AML-193 (cell line): ENCODE measurements at places on chromosomes 11 and 22.
A peak's percentile ranks its signal among the peaks of the same experiment; 100 is the strongest.

- no peak for DNase-seq
These were observed 11.2 kb upstream of the DGKZ start for GRCh38 chr11:46335890-46336562.

- DNase-seq: no peak
These were observed 4.6 kb downstream of the C11orf71 start for GRCh38 chr11:114395736-114396135.

DNA sequence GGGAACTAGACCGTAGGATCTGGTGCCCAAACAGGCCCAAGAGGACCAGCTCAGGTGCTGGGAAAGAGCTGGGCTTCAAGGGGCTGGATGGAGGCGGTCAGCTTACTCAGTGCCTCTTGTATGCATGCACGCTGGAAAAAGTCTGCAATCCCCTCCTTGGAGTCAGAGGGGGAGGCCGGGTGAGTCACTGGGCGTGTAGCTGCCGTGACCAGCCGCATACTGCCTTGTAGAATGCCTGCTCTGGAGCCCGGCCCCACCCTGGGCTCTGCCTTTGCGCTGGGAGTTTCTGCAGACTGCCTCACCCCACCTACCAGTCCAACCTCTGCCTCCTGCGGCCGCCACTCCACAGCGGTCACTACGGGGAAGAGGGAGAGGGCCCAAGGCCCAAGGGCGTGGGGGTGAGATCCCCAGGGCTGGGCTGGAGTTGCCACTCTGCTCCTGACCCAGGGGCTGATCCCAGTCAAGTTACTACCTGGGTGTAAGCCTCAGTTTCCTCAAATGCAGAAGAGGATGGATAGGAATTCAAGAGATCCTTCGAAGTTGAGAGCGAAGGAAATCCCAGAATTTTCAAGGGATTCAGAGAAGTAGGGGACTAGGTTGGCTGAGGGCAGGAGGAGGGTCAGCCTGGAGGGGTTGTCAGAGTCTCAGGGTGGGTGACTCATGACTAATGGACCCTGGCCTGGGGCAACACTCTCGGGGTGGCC, 4.2 kb downstream of the MRGPRF start:
- no peak for DNase-seq

GRCh38 chr22:21936151-21936775, 16.4 kb downstream of the PPM1F start:
- peak; percentile 88 for DNase-seq

DNA sequence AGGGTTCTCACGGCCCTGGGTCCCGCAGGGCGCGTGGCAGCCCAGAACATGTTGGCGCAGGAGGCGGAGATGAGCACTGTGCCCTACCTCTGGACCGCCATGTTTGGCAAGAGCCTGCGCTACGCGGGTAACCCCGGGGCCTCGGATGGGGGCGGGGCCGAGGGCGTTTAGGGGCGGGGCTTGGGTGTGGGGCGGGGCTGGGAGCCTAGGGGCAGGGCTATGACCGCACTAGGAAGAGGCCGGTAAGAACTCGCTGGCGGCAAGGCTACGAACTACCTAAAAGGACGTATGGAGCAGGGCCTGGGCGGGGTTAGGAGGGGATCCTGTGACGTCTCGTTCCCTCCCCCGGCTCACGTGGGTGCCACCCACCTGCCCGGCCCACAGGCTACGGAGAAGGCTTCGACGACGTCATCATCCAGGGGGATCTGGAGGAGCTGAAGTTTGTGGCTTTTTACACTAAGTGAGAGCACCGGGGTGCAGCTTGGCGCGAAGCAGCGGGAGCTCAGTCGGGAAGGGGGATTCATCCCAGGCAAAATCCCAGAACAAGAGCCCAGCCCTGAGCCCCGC, 2.8 kb upstream of the LZTR1 start:
- no peak for DNase-seq

GRCh38 chr22:29701155-29701999, 18.4 kb upstream of the CABP7 start:
- DNase-seq: no peak

GRCh38 chr11:45654231-45655011, 11.0 kb downstream of the CHST1 start:
- no peak for DNase-seq

- DNase-seq: no peak
These were observed 10.0 kb downstream of the SLC29A2 start for GRCh38 chr11:66361502-66361941.

- DNase-seq: no peak
These were observed 252.1 kb upstream of the CCDC179 start for GRCh38 chr11:23112390-23112789.

DNA sequence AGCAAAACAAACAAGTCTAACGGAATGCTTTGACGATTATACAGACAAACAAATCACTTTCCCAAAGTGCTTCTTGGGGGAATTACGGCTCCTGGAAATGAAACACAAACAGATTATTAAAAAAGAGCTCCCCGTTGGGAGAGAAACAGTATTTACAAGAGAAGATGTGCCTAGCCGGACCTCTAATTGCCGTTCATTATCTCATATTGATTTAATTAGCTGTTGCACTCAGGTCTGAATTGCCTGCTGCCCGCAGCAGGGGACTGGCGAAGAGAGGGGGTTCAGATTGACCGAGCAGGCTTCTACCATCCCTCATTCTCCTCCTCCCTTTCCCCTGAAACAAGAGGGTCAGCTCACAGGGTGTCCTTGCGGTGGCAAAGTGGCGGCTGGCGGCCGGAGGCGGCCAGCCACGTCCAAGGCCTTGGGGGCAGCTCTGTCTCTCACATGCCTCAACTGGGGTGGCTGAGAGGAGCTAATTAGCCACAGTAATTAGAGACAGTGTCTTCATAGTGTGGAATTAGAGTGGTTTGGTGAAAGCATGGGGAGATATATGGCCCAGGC, 295.1 kb downstream of the MIAT start:
- DNase-seq: no peak

DNA sequence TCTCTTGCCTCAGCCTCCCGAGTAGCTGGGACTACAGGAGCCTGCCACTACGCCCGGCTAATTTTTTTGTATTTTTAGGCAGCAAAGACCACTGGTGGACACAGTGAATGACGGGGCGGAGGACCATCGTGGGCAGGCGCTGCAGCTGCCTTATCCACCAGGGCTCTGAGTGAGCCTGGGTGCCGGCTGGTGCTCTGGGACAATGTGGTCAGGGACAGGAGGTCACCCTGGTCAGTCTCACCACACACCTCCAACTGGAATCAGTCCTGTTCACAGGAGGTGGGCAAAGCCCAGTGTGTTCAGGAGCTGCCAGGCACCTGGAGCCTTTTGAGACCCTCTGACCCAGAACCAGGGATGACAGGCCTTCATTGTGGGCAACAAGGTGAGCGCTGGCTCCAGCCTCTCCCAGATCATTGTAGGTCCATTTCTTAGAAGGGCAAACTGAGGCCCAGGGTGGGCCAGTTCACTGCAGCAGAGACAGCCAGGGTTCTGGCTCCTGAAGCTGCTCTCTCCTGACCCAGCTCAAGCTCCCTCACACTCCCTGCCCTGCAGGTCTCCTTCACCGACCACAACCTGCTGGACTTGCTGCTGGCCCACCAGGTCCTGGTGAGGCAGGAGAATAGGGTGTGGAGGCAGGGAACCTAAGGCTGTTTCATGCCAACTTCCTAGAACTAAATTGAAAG, 15.7 kb upstream of the CABP2 start:
- no peak for DNase-seq

GRCh38 chr11:94139416-94139815, 10.8 kb downstream of the PANX1 start:
- no peak for DNase-seq

GRCh38 chr22:35332278-35332677, 32.6 kb downstream of the TOM1 start:
- DNase-seq: no peak

GRCh38 chr11:75428989-75429640, 3.9 kb downstream of the KLHL35 start:
- no peak for DNase-seq

DNA sequence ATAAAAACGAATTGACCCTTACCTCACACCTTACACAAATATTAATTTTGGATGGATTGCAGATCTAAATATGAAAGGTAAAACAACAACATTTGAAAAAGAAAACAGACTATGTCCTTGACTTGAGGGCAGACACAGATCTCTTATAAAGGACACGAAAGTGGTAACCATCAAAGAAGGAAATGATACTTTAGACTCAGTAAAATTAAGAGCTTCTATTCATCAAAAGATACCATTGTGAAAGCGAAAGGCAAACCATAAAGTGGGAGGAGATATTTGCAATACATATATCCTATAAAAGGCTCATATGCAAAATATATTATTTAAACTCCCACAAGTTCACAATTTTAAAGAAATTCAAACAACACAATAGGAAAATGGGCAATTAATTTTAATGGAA, 5.0 kb downstream of the HEPACAM start:
- no peak for DNase-seq

- no peak for DNase-seq
These were observed 67.6 kb upstream of the AMPD3 start for GRCh38 chr11:10387206-10388083.

DNA sequence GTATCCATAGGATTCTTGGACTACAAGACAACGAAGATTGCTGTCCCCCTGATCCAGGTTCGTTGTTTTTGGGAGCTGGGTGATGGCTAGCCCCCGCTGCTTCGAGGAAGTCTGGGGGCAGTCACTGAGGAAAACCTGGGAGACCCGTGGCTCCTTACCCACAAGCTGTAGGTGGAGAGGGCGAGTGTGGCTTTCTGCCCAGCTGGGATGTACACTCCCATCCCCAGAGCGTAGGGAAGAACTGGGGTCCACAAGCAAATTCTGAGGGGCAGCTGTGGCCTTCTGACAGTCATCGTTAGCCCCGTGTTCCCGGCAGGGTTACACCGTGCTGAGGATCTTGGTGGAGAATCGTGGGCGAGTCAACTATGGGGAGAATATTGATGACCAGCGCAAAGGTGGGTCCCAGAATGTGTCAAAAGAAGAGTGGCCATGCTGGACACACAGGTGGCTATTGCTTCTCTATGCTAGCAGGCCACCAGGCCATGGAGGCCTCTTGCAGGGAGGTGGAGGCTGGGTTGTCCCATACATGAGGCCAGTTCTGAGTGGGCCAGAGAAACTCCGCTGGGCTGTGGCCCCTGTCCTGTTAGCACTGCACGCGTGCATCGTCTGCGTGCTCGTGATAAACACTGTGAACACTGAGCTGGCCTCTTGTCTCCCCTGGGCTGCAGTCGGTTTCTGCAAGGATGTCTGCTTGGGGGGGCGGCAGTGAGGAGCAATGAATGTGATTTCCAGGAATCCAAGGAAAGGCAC, 39.8 kb downstream of the GLB1L2 start:
- DNase-seq: no peak

DNA sequence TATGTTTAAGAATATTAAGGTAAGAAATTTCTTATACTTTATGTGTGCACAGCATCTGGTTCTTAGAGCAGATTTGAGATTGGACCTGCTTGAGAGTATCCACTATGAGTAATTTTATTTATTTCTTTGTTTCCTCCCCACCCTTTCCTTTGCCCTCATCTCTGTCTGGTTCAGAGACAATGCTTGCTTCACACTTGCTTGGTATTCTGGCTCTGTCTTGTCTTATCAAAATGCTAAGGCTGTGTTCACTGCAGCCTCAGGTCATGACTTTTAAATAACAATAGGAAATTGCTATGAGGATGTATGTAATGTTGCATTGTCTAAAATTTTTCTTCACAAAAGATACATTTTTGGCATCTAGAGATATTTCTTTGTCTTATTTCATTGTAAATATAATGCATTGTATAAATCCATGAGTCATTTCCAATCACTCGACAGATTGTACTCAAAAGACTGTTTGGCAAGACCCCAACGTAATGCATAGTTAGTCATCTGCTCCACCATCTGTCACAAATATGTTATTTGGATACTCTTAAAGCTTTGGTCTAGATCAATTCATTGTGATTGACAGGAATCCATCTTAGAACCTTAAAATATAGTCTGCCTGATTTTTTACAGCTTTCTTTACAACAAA, 395.7 kb downstream of the AASDHPPT start:
- no peak for DNase-seq

DNA sequence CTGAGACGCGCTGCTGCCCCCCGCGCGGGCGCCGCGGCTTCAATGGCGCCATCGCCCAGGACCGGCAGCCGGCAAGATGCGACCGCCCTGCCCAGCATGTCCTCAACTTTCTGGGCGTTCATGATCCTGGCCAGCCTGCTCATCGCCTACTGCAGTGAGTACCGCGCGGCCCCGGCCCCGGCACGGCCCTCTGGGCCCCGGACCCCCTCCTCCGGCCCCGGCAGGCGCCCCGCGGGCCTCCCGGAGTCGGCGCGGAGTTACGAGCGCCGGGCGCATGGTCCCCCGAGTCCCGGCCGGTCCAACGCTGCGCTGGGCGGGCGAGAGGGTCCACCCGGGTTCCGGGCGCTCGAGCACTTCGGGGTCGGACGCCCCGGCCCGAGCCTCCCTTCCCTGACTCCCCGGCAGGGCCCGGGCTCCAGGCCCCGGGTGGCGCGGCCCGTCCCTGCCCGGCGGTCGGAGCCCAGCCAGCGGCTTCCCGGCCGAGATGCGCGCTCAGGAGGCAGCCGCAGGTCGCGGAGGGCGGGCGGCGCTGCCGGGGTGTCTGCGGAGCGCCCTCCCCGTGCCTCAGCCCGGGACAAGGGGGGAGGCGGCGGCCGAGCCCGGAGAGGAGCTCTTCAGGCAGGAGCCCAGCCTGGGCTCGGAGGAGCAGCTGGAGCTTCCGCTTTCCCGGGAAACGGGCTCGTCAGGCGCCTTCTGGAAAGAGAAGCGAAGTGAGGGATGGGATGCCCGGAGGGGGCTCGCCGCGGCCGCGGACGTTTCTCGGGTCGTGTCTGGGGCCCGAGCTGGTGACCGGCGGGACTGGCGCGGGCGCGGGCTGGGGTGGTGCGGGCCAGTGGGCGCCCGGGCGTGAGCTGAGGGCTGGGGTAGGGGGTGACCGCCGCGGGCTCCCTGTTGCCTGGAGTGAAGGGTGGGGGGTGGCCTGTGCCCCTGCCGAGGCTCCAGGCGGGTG, 1337.8 kb downstream of the BRD1 start:
- DNase-seq: no peak

DNA sequence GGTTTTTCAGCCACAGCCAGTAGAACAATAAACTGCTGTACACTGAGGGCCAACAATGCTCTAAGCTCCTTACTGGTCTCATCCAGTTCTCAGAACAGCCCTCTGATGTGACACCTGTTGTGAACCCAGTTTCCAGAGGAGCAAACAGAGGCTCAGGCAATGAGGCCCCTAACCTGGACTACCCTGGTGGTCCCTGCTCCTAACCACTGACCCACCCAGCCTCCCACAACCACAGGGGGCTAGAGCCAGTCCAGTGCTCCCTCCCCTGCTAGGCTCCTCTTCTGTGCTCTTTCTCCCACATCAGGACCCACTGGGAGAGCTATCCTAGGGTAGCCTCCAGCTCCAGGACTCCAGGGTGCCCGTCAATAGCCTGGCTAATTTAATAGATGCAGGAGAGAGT, 4.1 kb upstream of the SMARCB1 start:
- no peak for DNase-seq

GRCh38 chr11:16924826-16925560, 89.2 kb downstream of the PLEKHA7 start:
- DNase-seq: no peak
